ENCODE measurements at places on chromosomes 4 and X. TPM values are rescaled to one million over a fixed set of nuclear protein-coding genes. Genes with fewer than 3 reads are reported as not detected.

GRCh38 chr4:76898385-76898692, 395 bp upstream of the SOWAHB start:
- no peak for DNase-seq

Gene CFI
- total RNA-seq, result 108 TPM

DNA sequence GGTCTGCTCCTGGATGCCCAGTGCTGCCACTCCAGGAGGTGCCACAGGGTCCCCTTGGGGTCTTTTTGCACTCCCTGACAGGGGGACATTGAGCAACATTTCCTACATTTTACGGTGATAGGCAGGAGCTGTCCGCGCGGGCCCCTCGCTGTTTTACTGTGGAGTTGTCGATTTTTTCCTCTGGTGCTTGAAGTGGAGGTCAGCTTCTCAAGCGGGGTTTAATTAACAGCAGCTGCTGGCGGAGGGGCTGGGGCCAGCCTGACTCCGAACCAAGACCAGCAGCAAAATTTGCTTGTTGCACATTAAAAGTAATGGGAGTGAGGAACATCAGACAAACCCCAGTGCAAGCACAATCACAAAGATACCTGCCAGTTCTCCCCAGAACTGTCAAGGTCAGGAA, 13.2 kb upstream of the SH3TC1 start:
- DNase-seq, result no peak

GRCh38 chrX:119497185-119497584, 28.9 kb downstream of the SLC25A5 start:
- DNase-seq, result no peak

DNA sequence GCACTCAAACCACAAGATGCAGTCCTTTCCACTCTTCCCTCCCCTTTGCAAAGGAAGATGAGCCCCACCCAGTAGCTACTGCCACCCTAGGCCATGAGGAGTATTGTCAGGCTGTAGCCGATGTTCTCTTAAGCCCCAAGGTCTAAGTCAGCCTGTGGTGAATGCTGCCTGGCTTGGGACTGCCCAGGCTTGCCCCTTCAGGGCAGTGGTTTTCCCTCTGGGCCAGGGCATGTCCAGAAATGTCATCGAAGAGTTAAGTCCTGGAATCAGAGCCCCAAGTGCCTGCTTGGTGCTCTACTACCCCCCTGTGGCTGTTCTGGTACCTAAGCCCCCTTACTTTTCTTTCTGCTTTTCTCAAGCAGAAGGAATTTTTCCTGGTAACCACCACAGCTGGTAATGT, 11.8 kb upstream of the PGK1 start:
- no peak for DNase-seq

GRCh38 chrX:134619838-134620237, 38.4 kb downstream of the PLAC1 start:
- no peak for DNase-seq

DNA sequence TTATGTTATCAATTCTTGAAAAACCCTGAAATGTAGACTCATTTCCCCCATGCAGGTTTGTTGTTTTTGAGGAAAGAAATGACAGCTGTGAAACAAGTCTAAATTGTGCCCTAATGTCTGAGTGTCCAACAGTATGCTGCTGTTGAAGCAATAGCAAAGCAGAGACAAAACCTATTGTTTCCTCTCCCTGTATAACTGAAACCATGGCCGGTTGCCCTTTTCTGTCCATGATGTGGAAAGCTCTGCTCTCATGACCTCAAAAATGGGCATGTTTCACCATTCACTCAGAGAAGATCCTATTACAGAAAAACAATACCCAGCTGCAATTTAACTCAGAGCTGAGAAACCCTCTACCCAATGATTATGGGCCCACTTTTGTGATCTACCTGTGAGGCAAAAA, 312.6 kb upstream of the FTHL17 start:
- DNase-seq, result no peak

- DNase-seq, result no peak
Observed at GRCh38 chrX:153412746-153413720, 1.8 kb downstream of the ZFP92 start.

- DNase-seq, result no peak
Observed at GRCh38 chr4:185573651-185574199, 38.4 kb upstream of the PDLIM3 start.

GRCh38 chr4:151781026-151781425, 20.2 kb upstream of the GATB start:
- DNase-seq, result no peak

Gene IL3RA
- total RNA-seq, result 2.0 TPM

DNA sequence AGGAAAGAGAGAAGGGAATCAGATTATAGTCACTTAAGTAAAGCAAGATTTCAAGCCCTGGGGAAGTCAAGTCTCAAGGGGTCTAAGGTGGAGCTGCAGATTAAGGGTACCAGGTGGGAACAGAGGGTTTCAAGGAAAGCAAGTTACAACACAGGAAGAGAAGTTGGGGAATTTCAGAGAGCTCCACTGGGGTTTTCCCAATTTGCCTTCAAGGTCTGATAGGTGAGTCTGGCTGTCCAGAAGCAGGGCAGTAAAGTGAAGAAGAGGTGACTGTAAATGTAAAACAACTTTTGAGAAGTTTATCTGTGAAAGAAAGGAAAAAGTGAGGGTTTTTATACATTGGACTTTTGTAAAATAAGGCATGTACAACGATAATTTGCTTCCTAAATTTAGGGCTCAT, 37.1 kb upstream of the TRPC3 start:
- DNase-seq, result no peak

- DNase-seq, result no peak
Observed at GRCh38 chr4:91961504-91961903, 342.3 kb upstream of the GRID2 start.

DNA sequence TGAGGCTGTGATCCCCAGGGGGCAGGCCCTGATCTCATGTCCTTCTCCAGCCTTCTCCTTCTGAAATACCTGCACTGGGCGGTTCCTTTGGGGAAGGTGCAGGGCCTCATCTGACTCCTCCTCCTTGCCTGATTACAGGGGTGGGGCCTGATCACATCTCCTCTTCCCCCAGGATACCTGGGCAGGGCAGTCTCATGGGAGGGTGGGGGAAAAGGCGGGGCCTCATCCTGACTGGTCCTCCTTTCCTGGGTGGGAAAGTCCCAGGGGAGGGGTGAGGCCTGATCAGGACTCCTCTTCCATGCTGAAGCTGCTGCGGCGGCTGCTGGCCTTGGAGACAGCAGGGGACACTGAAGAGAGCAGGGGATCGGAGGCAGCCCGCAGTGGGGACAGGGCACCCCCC, 13.3 kb downstream of the TFE3 start:
- no peak for DNase-seq

Gene ESX1
- total RNA-seq, result not detected

Measured in ovary (tissue), 10 donors.